ENCODE measurements at places on chromosomes 12 and 14. TPM values are rescaled to one million over a fixed set of nuclear protein-coding genes. Genes with fewer than 3 reads are reported as not detected.

PAH gene
- 206 TPM for total RNA-seq

CARMIL3 gene
- total RNA-seq, result 0.40 TPM

KCNC2 gene
- total RNA-seq, result 0.07 TPM

KRT83 gene
- not detected for total RNA-seq

DDX11 gene
- 24.8 TPM for total RNA-seq

ZDHHC22 gene
- 0.04 TPM for total RNA-seq

ACSS3 gene
- total RNA-seq, result 18.8 TPM

SLC25A21 gene
- 1.6 TPM for total RNA-seq

PLEK2 gene
- 4.8 TPM for total RNA-seq

RPL10L gene
- total RNA-seq, result not detected

PRIMA1 gene
- 1.5 TPM for total RNA-seq

DNA sequence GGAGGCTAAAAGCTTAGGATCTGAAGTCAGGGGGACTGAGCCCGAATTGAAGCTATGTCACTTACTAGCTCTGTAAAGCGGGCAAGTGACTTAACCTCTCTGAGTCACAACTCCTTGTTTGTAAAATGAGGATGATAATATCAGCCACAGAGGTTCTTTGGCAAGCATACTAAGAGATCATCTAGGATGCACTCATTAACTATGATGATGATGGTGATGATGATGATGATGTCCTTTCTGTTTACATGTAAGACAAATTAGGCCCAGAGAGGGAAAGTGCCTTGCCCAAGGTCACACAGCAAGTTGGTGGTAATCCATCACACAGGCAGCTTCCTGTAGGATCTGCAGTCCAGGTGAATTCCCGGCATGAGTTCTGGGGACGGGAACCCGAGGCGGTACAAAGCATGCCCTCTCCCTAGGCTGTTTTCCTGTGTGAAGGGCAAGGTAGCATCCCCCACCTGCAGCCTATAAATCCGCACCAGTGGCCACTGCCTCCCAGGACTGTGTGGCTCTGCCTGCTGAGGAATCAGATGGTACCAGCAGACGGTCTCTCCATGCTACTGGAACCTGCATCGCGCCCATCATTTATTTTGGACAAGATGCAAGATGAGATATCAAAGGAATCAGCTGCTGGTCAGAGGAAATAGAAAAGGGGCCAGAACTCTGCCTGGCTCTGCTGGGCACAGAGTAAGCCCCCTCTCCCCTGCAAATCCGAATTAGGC, 55.2 kb downstream of the MAP1LC3B2 start:
- no peak for DNase-seq

DNA sequence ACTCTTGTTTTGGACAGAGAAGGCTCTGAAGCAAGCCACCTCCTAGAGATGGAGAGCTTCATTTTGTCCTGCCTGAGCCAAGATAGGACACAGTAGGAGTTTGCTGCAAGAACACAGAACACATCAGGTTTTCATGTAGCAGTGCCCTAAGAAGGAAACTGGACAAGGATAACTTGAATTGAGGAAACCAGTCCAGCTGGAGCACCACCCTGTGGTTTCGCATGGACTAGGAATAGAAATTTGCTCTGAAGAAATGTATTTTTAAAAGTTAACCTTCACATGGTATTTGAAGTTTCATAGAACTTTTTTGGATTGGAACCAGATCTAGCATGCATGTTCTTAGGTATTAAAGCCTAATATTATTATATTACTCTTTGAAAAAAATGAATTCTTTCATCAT, 68.8 kb downstream of the RERG start:
- peak; percentile 37 for DNase-seq

DNA sequence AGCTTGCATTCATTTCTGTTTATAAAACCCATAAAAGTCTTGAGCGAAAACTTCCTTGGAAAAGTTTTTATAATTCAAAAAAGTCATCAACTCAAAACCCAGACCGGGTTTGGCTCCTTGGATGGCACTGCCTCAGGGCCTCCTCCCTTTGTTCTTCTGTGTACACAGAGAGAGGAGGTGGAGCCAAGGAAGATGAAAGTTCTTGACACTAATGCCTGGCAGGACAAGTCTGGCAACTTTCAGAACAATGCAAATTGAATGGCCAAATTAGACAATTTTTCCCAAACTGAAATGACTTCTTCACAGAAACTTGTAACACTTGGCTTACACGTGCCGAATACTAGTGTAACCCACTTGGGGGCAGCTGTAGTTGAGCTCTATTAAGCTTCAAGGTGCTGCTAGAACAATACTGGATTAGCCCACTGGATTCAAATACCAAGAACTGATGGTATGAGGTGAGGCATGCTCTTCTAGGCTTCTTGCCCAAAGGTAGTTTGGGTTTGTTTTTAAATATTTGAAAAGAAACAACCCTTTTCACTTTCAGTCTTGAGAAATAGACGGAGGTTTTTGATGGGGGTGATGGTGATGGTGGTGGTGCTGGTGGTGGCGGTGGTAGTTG, 86.6 kb upstream of the FRMD6 start:
- peak; percentile 34 for DNase-seq

GRCh38 chr14:72118841-72119240, 186.6 kb downstream of the RGS6 start:
- DNase-seq, result no peak

DNA sequence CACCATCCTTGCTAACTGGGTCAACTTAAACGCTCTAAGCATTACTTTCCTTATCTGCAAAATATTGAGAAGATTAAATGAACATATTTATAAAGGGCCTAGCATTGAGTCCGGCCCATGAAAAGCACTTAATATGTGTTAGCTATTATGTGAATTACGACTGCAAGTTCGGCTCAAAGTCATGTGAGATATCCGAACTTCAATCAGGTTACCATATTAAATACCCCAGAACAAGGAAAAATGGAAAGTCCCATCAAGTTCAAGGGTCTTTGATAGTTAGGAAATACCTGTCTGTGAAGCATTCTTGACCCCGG, 487 bp upstream of the NRDE2 start:
- DNase-seq, result no peak

- peak; percentile 16 for DNase-seq
These were observed 28.7 kb upstream of the PLD4 start for GRCh38 chr14:104895786-104896661.

DNA sequence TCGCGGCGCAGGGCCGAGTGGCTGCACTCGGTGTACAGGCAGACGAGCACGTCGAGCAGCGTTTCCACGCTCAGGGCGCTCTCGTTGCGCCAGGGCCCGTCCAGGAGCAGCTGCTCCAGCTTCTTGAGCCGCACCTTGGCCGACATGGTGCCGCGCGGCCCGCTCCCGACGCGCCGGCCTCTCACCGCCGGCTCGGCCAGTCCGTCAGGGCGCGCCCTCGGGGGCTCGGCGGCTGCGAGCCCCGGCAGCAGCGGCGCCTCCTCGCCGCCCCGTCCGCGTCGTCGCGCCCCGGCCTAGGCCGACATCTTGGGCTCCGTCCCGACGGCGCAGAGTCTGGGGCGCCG, 349 bp downstream of the CDC42BPB start:
- no peak for DNase-seq

GRCh38 chr14:103941462-103941861, 867 bp downstream of the RD3L start:
- no peak for DNase-seq

- no peak for DNase-seq
These were observed 37.4 kb downstream of the DAD1 start for GRCh38 chr14:22551605-22551997.

DNA sequence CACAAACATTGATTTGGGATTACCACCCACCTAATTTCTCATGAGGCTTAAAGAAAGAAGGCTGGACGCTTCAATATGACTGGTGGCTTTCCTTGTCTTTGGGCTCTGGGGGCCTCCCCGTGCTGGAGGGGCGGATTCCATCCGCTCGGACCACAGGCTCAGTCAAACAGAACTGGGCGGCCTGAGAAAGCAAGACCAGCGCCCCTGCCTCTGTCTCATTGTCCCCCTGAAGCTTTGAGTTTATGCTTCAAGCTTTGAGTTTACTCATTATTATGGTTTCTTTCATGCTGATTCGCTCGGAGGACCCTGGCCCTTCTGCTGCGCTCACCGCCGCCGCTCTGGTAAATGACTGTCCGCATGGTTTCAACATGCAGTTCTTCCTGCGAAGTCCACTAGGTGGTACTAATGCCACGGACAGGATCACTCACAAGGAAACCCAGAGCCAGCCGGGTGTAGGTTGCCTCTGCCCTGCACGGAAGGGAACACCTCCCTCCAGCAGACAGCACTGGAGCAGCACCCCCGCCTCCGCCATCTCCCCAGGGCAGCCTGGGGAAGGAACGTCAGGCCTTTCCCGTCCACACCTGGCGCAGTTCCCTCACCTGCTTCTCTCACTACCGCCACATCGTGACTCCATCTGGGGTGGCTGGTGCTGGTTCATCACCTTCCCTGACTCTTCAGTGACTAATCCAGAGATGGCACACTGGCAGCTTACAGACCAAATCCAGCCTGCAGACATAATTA, 13.2 kb upstream of the TIGAR start:
- DNase-seq, result peak; percentile 92

GRCh38 chr12:34393086-34393820, 371.0 kb downstream of the ALG10 start:
- DNase-seq, result no peak

DNA sequence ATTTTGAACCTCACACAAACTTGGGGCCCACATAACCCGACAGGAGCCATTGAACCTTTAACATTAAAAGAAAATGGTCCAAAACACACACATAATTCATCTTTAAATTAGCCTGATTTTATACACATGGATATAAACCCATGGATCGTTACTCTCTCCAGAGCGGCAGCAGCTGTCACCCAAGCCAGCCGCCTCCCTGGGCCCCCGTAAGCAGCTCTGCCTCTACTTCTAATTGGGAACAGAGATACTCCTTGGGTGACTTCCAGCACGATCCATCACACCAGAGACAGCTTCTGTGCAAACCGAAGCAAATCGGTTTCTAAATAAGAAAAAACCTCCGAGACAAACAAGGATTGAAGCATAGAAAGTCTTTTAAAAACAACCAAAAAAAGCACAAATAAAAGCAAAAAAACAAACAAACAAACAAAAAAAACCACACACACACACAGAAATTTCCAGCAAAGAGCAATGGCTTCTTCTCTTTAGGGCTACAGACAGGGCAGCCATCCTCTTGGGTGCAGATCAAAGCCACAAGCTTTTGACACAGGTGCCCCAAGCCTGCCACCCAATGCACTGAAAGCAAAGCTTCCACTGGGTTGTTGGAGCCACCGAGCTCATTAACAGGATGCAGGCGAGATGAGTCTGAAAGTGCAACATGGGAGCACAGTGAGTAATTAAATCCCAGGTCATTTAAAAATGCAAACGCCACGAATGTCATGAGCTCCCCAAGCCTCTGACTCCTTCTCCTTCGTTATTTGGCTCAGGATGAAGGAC, 156.9 kb downstream of the DPF3 start:
- no peak for DNase-seq

- DNase-seq, result no peak
These were observed 15.1 kb downstream of the PIGH start for GRCh38 chr14:67584978-67585377.

DNA sequence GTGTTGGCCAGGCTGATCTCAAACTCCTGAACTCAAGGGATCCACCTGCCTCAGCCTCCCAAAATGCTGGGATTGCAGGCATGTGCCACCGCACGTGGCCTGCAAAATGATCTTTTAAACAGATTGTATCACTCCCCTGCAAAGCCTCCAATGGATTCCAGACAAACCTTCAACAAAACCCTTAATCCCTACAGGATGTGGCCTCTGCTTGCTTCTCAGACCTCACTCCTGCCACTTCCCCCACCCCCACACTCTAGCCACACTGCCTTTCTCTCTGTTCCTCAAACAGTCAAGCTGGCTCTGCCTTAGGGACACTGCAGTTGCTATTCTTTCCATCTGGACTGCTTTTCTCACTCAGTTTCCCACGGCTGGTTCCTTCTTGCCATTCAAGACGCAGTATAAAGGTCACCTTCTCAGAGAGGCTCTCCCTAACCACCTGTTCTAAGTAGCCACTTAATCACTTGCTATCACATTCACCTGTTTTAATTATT, 47.3 kb upstream of the TMED10 start:
- no peak for DNase-seq

DNA sequence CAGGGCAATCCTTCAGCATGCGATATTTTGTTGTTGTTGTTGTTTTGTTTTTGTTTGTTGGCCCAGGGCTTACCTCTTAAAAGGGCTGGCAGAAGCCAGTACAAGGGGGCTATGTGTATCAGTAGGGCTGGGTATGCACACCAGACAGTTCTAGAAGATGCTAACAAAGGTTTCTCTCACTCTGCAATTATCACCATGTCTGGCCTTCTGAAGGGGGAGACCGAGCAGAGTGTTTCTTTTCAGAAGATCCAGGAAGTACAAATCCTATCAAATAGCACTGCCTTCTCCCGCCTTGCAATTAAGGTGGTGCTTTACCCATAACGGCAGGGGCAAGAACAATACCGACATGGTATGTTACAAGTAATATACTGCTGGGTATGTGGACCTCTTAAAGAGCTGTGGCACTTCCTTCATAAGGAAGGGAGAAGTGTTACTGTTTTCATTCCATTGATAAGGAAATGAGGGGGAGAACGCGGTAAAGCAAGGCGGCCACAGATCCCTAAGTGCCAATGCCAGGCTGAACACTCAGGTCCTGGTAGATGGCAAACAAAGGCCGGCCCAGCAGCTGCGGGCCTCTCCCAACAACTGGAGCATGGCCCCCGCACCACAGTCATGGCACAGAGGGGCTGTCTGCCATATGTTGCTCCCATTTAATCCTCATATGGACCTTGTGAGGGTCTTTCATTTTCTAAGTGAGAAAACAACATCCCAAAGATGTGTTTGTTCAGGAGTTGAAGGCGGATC, 19.2 kb upstream of the CACNA2D4 start:
- no peak for DNase-seq

DNA sequence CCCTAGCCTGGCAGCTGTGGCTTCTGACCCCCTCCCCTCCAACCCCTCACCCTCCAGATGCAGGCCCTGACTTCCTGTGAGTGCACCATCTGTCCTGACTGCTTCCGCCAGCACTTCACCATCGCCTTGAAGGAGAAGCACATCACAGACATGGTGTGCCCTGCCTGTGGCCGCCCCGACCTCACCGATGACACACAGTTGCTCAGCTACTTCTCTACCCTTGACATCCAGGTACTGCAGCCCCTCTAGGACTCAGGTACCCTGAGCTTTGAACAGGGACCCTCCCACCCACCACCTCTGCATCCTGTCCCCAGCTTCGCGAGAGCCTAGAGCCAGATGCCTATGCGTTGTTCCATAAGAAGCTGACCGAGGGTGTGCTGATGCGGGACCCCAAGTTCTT, 6.0 kb upstream of the IRF9 start:
- no peak for DNase-seq

DNA sequence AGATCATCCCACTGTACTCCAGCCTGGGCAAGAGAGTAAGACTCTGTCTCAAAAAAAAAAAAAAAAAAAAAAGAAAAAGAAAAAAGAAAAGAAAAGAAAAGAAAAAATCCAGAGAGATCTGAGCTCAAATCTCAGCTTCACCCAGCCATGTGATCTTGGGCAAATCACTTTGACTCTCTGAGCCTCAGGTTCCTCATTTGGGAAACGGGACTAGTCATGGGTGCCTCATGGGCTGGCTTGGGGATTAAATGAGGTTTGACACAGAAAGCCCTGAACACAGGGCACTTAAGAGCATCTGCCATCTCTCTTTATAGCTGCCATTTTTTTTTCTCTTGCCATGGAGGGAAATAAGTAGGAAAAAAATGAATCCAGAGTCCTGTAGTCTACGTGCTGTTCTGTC, 86.2 kb upstream of the MYL2 start:
- no peak for DNase-seq

- DNase-seq, result no peak
These were observed 39.4 kb downstream of the TMTC1 start for GRCh38 chr12:29744365-29744764.
